ENCODE measurements at places on chromosomes 12 and 14.

DNA sequence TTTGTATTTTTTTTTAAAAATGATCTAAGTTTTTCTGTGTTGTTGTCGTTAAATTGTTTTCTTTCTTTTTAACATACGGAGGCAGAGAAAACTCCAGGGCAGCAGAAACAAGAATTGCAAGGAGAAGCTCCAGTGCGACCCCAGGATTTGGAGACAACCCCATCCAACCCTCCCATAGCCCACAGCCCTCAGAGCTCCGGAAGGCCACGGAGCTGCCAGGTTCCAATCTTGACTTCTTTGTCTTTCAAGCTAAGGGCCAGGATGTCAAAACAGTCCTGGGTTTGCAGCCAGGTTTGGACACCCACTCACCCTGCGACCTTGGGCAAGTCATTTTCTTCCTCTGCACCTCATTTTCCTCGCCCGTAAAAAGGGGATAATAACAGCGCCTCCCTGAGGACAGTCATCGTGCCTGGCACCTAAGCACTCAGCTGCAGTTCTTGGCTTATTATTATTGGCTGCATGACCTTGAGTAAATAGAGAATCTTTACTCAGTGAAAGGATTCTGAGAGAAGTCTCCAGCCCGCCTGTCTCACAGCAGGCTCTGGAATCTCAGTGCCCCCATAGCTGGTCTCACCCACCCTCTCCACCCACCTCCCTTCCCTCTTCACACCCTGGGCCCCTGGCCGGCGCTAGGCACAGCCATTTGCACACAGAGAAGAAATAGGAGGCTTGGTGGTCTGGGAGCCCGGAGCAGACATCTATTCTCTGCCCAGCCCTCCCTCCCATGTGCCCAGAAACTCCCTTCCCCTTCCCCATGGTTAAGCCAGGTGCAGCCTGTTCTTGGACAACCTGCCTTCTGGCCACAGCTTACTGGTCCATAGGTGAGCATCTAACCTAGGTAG, 79.4 kb upstream of the BCL11B start:
- no peak for DNase-seq

- DNase-seq: no peak
These were observed 695.9 kb downstream of the TMEM121 start for GRCh38 chr14:106222311-106222710.

DNA sequence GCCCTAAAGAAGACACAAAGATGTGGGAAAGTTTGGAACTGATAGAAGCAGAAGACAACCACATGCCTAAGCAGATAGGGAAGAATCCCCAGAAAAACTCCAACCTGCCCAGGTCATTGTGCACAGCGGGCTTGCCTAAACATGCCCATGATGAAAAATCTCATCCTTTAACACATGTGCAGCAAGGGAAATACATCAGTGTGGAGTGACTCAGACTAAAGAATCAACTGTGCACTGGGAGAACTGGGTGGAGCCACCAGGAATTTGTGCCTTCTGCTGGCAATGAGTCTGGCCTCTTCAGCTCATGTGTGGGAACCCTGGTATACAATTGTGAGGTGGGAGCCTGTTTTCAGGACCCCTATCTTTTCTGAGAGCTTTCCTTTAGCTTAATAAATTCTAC, 398.5 kb downstream of the FSCB start:
- DNase-seq: no peak

- no peak for DNase-seq
These were observed 13.7 kb upstream of the APOBEC1 start for GRCh38 chr12:7679251-7680045.

- DNase-seq: peak; percentile 6
These were observed 181.9 kb downstream of the PAH start for GRCh38 chr12:102735104-102735503.

- DNase-seq: no peak
These were observed 127.6 kb downstream of the SLC8A3 start for GRCh38 chr14:70061108-70061507.

DNA sequence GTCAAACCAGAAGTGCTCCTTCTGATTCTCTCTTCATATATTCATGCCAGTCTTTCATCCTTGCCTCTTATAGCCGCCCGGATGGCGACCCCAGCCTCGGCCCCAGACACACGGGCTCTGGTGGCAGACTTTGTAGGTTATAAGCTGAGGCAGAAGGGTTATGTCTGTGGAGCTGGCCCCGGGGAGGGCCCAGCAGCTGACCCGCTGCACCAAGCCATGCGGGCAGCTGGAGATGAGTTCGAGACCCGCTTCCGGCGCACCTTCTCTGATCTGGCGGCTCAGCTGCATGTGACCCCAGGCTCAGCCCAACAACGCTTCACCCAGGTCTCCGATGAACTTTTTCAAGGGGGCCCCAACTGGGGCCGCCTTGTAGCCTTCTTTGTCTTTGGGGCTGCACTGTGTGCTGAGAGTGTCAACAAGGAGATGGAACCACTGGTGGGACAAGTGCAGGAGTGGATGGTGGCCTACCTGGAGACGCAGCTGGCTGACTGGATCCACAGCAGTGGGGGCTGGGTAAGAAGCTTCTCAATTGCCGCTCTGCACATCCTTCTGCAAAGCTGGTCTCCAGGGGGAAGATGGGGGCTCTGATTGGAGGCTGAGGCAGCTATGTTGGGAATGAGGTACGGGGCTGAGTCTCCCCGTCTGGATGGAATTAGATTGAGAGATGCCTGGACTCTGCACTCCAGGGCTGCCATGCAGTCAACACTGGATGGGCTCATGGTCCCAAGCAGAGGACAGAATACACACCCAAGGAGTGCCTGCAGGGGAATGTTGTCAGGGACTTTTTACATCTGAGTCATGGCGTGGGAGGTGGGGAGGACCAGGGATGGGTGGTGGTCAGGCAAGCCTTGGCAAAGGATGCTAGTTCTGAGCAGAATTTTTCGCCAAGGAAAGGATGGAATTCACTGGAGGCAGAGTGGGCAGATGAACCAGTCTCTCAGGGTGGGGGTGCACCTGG, 1.3 kb downstream of the BCL2L2 start:
- DNase-seq: no peak

DNA sequence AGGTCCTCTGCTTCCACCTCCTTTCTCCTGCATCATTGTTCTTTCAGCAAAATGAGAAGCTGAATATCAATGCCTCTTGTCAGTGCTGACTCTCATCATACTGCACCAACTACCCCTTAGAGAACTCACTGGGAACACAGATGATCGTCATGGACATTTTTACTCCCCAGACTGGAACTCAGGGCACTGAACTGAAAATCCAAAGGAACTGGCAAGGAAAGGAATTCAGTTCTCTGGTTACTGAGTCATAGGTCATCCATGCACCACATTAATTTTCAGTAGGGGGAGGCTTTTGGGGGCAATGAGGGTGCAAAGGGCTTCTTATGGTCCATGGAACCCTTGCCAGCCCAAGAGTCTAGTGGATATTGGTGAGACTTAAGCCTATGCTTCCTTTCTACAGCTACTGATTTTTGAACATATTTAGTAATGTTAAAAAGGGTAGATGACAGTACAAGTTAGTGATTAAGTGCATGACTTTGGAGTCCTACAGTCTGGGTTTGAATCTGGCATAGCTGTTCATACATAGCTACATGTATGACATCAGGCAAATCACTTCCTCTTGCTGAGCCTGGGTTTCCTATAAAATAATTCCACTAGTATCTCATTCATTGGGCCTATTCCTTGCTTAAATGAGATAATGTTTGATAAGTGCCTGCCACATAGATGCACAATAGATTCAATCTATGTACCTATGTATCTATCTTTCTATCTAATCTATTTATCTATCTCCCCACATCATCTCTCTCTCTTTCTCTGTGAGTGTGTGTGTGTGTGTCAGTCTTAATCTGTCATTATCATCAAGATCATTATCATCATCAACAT, 29.2 kb downstream of the BBS10 start:
- DNase-seq: no peak

- DNase-seq: no peak
These were observed 2.3 kb upstream of the TRAFD1 start for GRCh38 chr12:112122823-112123690.

DNA sequence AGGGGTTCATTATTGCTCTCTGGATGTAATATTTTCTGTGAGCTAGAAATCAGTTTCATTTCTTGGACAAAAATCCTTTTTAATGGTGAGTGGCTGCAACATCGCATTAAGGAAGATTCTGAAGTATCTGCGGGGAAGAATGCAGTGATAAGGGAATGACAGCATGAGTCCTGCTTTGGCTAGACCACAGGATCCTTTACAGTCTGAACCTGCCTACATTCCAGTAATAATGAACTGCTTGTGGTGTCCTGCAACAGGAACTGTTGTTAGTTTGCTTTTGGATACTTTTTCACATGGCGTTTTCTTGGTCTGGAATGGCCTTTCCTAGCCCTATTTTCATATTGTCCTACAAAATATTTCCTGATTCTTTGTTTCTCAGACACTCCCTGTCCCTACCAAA, 15.7 kb downstream of the MDM2 start:
- no peak for DNase-seq

GRCh38 chr12:75315518-75315917, 14.6 kb downstream of the CAPS2 start:
- DNase-seq: no peak

DNA sequence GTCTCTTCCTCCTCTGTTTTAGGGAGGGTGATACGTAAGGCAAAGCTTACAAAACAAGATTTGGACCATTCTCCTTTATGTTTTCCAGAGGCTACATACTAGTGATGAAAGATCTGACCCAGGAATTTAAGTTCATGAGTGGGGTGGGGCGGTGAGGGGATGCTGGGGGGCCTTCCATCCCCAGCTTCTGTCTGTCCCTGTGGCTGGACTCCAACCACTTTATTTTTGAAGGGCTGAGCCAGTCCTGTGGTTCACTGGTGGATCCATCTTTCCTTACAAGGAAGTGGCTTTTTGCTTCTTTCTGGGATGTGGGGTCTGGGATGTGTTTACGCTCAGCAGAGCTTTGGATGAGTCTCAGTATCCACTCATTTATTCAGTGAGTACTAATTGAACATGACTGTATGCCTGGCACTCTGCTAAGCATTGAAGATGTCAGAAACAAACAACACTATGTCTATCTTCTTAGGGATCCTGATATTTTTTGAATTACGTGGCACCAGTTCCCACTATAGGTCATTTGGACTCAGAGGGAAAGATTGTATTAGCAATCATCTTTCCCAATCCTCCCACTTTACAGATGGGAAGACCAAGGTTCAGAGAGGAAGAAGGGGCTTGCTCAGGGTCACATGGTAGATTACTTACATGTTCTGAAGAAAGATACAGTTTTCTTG, 291.8 kb upstream of the TBX3 start:
- no peak for DNase-seq

- no peak for DNase-seq
These were observed 30.1 kb downstream of the NRDE2 start for GRCh38 chr14:90301668-90302090.

- DNase-seq: peak; percentile 12
These were observed 41.9 kb downstream of the ATP23 start for GRCh38 chr12:57983146-57983857.

DNA sequence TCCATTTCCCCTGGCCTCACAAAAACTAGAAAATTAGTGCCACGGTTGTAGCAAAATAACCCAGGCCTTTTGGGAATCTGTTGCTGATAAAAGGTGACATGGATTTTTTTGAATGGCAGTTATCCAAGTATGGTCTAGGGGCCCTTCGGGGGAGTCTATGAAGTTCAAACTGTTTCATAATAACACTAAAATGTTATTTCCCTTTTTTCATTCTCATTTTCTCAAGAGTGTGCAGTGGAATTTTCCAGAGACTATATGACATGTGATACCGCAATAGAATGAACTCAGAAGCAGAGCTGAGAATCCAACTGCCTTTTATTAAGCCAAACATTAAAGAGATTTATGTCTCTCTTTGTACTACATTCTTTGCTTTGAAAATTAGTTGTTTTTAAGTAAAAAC, 26.9 kb downstream of the GSTZ1 start:
- DNase-seq: no peak

DNA sequence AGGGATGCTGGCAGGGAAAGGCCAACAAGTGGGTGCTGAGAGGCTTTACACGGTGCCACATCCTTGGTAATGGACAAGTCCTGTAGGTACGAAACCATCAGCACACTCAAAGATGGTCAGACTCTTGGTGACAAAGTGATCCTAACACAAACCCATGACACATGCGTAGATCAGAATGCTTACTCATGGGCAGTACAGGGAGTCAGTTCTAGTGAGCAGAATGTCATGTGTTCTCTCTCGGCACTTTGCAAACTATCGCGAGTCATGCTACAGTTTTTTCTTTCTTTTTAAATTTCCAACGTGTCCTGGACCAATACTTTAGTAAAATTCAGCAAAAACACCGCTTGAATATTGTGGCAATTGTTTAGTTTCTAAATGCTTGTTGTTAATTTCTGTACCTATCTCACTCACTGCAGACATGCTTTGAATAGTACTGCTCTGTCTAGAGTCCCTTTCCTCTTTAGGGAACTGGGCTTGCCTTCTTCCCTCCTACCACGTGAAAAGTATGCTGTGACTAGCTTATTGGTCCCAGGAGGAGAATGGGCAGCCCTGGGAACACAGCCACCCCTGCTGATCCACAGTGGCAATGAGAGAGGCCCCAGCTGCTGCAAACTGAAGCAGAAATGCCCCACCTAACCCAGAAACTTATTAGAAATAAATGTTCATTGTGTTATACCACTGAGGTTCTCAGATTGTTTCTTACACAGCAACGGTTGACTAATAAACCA, 62.4 kb downstream of the UBR7 start:
- DNase-seq: no peak

DNA sequence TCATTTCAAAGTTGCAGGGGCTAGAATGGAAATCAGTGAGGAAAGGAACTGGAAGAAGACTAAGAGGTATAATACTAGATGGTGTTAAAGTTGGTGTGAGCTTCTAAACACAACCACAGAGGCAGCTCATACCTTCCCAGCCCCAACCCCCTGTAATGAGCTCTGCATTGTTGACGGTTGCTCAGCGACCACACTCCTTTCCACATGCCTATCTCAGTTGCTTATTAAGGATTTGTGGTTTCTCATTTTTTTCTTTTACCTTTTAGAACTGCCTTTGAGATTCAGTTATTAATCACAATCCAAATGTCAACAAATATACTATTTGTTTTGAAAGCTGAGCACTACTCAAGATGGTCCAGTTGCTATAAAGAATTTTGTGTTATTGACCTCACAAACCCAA, 62.1 kb upstream of the KIF21A start:
- no peak for DNase-seq

- DNase-seq: no peak
These were observed 170.2 kb upstream of the CDKN3 start for GRCh38 chr14:54226558-54226957.

DNA sequence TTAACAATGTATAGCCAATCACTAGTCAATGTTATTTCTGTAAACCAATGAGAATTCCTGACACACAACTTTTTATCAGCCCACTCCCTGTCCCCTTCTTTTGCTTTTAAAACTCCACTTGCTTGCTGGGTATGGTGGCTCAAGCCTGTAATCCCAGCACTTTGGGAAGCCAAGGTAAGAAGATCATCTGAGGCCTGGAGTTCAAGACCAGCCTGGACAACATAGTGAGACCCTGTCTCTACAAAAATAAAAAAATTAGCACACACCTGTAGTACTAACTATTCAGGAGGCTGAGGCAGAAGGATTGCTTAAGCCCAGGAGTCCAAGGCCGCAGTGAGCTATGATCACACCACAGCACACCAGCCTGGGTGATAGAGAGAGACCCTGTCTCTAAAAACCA, 87.8 kb downstream of the PAPLN start:
- DNase-seq: no peak

GRCh38 chr12:129550353-129550752, 353.5 kb downstream of the TMEM132D start:
- no peak for DNase-seq
